ENCODE measurements at places on chromosomes 1 and 21.

GRCh38 chr1:53365437-53366063 lies 37.7 kb upstream of the LRP8 start:
- DNase-seq = no peak

GRCh38 chr1:27005648-27006496 lies 6.8 kb downstream of the TENT5B start:
- DNase-seq = no peak

- DNase-seq = no peak
These were observed 340.4 kb downstream of the USP25 start for GRCh38 chr21:16070207-16070651.

- no peak for DNase-seq
These were observed at the start of gene LCE1F for GRCh38 chr1:152774875-152775274. TSS of gene LCE1F (plus strand) at chr1:152775140. CDS start at chr1:152776372, 1,232 bp downstream.

GRCh38 chr1:205015241-205015640 lies 27.8 kb upstream of the CNTN2 start:
- DNase-seq = no peak

GRCh38 chr1:204258213-204259115 lies 44.7 kb upstream of the GOLT1A start:
- DNase-seq = peak; percentile 64

DNA sequence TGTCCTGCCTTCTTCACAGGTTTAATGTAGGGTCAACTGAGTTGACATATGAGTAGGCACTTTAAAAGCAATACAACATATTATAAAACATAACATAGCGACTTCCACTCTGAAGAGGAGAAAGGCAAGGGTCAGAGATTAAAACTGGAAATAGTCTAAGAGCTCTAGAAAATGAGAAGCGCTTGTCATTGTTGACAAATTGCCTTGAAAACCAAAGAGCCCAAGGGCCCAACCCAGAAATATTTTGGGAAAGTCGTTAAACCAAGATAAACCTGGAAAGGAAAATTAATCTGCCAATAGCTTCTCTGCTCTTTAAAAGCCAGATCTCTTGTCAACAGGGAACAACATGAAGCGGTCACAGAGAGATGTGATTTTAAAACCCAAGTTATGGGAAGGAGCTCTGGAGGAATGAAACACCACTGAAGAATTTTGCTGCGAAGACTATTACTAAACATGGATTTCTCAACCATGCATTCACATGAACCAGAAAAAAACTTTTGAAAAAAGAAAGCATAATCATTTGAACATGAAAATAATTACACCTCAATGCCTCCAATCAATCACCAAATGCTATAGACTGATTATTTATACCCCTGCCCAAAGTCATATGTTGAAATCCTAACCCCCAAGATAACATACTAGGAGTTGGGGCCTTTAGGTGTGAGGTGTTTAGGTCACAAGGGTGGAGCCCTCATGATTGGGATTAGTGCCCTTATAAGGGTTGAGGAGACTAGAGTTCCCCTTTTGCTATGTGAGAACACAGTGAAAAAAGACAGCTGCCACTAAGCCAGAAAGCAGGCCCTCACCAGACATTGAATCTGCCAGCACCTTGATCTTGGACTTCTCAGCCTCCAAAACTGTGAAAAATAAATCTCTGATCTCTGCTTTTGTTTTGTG lies 33.0 kb upstream of the MTF1 start:
- DNase-seq = no peak

GRCh38 chr1:96338622-96339021 lies 383.0 kb upstream of the PTBP2 start:
- no peak for DNase-seq

- no peak for DNase-seq
These were observed 198.7 kb downstream of the NPHP4 start for GRCh38 chr1:5793516-5793915.

GRCh38 chr21:41847066-41847804 lies 31.9 kb downstream of the PRDM15 start:
- no peak for DNase-seq

DNA sequence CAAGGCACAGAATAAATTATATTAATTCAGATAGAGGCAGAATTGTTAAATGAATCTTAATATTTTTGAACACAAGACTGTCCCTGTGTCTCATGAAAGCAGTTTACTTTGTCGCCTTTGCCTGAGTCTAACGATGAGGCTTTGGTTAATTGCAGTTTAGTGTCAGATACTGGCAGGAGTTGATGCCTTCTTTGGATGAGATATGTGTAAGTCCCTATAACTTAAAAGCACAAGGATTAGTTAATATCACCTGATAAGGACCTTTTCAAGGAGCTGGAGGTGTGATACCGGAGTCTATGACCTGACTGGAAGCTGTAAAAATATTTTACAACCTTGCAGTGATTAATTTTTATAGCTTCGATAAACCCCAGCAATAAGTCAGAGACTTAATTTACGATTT lies 2.0 kb upstream of the SIKE1 start:
- no peak for DNase-seq

DNA sequence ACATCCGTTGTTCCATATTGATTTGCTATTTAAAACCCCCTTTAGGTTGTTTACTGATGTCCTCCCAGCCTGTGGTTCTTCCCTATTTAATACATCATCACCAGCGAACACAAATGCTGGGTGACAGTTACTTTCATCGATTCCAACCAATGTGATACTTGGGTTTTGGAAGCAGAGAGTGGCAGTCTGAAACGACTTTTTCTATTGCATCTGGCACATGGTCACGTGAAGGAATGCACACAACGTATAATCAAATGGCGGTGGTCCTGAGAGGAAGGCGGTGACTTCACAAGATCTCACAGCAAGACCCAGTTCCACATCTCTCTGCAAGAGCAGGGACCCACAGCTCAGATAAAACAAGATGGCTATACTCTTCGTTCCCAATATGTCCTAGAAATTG lies 213.9 kb downstream of the DSCAM start:
- no peak for DNase-seq

GRCh38 chr1:176574756-176575155 lies 111.8 kb downstream of the PAPPA2 start:
- no peak for DNase-seq

DNA sequence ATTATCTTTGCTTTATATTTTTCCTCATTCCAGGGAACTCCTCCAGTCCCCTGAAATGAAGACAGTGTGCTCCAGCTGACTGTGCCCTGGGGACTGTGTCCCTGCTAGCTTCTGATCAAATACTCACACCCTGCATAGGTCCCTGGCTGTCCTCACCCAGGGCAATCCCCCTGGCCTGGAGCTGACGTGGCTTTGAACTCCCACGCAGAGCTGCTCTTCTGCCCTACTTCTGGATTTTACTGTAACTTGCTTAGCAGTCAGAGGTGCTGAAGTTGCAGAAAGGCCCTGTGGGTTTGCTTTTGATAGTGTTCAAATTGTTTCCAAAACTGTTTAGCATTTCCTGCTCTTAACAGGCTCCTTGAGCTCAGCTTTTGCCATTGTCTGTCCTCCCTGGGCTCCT lies 186.5 kb downstream of the FASLG start:
- DNase-seq = no peak

GRCh38 chr1:70818401-70818800 lies 229.2 kb downstream of the PTGER3 start:
- no peak for DNase-seq

- DNase-seq = no peak
These were observed 10.2 kb upstream of the CDC42BPA start for GRCh38 chr1:227328405-227329019.

DNA sequence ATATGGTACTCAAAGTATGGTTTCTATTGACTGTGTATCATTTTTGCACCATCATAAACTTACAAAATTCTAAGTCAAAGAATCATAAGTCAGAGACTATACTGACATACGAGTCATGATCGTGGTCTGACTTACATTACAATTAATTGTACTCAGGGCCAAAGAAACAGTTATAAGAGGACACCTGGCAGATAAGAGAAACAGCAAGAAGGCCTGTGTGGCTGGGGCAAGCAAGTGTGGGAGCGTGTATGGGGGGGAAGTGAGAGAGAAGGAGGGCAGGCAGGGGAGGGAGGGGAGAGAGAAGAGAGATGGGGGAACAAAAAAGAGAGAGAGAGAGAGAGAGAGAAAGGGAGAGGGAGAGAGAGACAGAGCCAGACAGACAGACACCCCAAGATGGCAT lies 70.9 kb downstream of the RERE start:
- no peak for DNase-seq

DNA sequence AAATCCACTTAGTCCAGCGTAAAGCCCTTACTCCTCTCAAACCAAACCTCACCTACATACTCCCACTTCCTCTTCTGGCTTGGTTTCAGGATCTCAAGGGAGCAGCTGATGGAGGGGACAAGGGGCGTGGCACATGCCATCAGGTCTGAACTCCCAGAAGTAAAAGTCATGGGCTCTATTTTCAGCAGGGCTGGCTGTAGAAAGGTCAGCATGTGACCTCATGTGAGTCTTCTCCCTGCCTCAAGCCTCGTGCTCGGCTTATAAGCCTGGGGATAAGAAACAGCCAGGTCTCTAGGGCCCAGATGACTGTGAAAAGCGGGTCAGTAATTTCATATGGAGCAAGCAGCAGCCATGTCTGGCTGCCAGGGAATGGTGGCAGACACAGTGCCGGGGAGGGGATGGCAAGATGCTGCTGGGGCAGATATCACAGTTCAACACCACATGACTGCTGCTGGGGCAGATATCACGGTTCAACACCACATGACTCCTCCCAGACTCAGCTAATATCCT lies 227.9 kb downstream of the KCNH1 start:
- DNase-seq = no peak

DNA sequence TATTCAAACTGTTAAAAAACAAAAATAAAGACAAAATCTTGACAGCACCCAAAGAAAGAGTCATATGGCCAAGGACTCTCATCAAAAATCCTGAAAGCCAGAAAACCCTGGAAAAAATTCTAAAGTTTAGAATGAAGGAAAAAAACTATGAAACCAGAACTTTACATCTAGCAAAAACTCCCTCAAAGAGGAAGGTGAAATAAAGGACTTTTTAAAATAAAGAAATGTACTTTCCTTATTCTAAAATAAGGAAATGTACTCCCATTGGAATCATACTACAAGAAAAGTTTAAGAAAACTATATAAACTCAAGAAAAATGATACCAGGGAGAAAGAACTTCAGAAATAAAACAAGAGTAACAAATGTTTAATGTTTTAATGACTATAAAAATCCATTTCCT lies 206.3 kb downstream of the KCNT2 start:
- DNase-seq = no peak

- no peak for DNase-seq
These were observed 39.7 kb upstream of the PDE9A start for GRCh38 chr21:42613756-42614155.

GRCh38 chr1:70061231-70061630 lies 144.1 kb downstream of the LRRC40 start:
- DNase-seq = no peak

DNA sequence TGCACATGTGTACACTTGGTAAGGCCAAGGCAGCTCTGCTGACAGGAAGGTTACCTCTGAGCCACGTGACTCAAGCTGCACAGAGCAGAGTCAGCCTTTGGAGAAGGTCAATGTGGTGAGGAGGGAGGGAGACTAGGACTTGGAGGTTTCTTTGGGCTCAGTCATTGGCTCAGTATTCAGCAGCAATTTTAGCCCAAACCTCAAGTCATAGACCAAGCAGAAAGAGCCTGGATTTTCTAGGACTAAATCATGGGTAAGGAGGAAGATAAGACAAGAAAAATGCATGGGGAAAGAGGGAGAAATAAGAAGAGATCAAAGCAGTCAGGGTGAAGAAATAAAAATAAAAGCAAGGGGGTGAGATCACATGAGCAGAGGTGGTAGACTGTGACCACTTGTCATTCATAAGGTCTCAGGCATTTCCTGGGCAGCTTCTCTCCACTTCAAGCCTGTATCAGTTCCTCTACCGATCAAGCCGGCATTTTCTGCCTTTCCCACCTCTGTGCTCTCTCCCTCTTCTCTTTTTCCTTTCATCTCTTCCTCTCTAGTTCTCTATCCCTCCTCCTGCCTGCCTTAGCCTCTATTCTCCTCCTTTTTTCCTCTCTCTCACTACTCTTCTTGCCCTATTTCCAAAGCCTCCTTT lies 51.7 kb upstream of the DUSP10 start:
- no peak for DNase-seq

DNA sequence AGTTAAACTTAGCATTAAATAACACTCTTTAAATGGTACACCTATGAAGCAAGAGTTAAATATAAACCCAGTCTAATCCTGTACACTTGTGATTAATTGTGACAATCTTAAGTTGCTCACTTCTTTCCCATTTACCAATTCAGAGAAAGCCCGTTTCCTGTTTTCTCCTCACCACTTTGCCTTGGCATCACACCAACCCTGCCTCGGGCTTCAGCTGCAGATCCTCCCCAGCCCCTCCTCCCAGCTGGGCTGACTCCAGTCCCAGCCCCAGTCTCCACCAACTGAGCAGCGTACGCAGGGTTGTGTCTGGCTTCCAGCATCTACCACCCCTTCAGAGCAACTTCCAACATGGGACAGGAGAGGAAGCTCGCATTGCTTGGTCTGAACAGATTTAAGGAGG lies 4.1 kb downstream of the PYCR2 start:
- DNase-seq = no peak

- no peak for DNase-seq
These were observed 250.8 kb downstream of the GRIK3 start for GRCh38 chr1:36783475-36783874.

GRCh38 chr1:20093940-20094391 lies 24.0 kb downstream of the PLA2G5 start:
- DNase-seq = no peak

DNA sequence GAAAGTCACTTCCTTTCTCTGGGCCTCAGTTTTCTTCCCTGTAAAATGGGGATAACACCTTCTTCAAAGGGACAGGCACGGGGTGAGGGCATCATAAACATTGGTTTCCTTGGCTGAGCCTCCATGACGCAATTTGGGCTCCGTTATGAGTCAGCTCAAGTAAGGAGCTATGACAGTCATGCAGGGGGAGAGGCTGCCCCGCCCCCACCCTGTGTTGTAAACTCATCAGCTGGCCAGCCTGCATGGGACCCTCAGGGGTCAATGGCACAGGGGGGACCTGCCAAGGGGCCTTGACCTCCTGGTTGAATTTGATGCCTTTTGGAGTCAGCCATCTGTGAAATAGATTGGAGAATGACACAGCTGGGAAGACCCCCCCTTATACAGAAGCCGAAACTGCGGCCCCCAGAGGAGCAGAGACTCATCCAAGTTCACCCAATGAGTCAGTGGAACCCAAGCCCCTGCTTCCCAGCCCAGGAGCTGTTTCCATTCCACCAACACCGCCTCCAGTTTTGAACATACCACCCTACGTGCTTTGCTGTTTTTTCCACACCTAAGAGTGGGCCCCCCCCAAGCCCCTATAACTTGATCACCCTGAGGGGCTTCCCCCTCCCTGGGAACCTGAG lies 36.8 kb upstream of the RUNX3 start:
- DNase-seq = no peak

DNA sequence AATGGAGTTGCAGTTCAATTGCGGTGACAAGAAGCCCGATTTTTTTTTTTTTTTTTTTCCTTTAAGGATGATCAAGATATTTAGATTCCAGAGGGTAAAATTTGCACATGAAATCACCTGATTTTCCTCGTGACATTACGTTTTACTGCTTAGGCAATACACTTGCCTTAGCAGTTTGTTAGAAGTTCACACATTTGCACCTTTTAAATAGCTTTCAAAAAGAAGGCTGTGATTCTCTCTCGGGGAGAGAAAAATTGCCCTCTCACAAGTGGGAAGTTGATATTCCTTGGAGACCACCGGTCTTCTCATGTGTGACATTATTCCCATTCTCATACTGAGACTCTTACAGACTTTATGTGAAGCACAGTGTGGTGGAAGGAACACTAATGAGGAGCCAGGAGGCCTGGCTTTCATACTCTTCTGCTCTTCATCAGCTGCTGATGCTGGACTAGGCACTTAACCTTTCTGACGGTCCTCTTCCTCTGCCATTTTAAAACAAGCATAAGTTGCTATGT lies 69.8 kb upstream of the HSPA13 start:
- no peak for DNase-seq
